ENCODE measurements at places on chromosomes 3 and 15.

DNA sequence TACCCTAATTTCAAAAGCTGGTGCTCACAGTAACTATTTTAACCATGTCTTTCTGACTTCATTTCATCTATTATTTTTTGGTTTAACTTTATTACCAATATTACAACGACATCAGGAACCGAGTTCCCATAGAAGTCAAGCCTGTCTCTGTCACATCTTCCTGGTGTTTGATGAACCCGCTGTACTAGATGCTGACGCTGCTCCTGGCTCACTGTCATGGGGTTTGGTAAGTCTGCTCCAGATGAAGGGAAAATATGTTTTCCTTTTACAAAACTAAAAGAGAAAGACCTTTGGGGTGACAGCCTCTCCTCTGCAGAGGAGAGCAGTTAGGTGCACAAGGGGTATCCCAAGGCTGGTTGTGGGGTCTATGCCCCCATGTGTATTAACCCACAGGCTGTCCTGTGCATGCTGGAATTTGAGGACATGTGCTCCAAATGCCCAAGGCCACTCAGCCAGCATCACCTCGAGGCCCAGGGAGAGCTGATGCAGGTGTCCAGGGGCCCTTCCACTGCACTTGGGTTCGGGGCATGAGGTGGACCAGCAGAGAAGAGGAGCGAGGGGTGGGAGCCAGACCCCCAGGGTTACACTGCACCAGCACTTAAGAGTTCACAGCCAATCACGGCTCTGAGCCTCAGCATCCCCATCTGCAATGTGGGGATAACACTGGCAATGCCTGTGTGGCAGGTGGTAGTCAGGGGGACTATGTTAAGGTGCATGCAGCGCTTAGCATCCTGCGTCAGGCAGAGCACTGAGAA is 62.2 kb downstream of the ATP10A start:
- DNase-seq = no peak

DNA sequence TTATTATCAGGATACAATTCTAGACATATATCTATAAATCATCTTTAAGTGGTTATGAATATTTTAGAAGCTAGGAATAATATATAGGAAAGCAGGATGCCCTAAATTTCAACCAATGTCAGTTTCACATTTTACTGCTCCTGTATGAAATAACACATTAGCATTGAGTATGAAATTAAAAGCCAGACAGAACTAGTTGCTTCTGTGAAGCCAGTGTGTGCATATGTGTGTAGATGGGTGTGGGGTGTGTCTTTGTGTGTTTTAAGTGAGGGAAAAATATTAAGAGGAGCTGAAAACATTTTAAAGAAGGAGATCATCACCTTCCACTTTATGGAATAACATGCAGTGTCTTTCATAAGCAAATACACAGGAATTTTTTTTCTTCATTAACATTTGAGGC is 271.4 kb upstream of the RORA start:
- DNase-seq = no peak

GRCh38 chr3:172465281-172465680 is 17.0 kb upstream of the GHSR start:
- DNase-seq = no peak

- no peak for DNase-seq
These were observed 114.4 kb downstream of the ATG7 start for GRCh38 chr3:11386465-11387113.
